Renal cortex interstitium (tissue), 15 donors: ENCODE measurements at places on chromosomes 2 and 18. TPM values are rescaled to one million over a fixed set of nuclear protein-coding genes. Genes with fewer than 3 reads are reported as not detected.

ATP6V1B1 gene
- polyA plus RNA-seq: 78.1 TPM

TEKT4 gene
- 0.06 TPM for polyA plus RNA-seq

NPHP1 gene
- polyA plus RNA-seq: 14.0 TPM

NEUROD1 gene
- not detected for polyA plus RNA-seq

DCC gene
- 7.4 TPM for polyA plus RNA-seq
